ENCODE measurements at places on chromosomes 6 and 20.

- DNase-seq = no peak
These were observed 8.1 kb downstream of the TLDC2 start for GRCh38 chr20:36883977-36884535.

- DNase-seq = peak; percentile 5
These were observed 73.4 kb upstream of the SIM1 start for GRCh38 chr6:100538086-100538485.

GRCh38 chr6:107600121-107600520 is 110.2 kb downstream of the SOBP start:
- no peak for DNase-seq

- DNase-seq = peak; percentile 85
These were observed 145.3 kb upstream of the ECI2 start for GRCh38 chr6:4280707-4281106.

- DNase-seq = peak; percentile 90
These were observed 130.5 kb downstream of the CEBPB start for GRCh38 chr20:50320901-50321796.

- peak; percentile 48 for DNase-seq
These were observed 54.0 kb upstream of the BTN3A2 start for GRCh38 chr6:26311012-26311384.
